ENCODE measurements at places on chromosomes 1 and 21. TPM values are rescaled to one million over a fixed set of nuclear protein-coding genes. Genes with fewer than 3 reads are reported as not detected.

The RPS6KC1 gene
- 28.0 TPM for total RNA-seq

The RIPK4 gene
- 30.3 TPM for total RNA-seq

The CCDC27 gene
- not detected for total RNA-seq

The CYP4A22 gene
- not detected for total RNA-seq

The GPR3 gene
- total RNA-seq, result not detected

The CRNN gene
- total RNA-seq, result not detected

The S100A12 gene
- total RNA-seq, result not detected

The GPR89B gene
- total RNA-seq, result 25.2 TPM

The TDRD5 gene
- 0.40 TPM for total RNA-seq

The SH2D1B gene
- total RNA-seq, result 1.3 TPM

The NEGR1 gene
- 4.7 TPM for total RNA-seq

The LCE1A gene
- total RNA-seq, result not detected

The PRDM16 gene
- total RNA-seq, result 13.2 TPM

The ELAVL4 gene
- total RNA-seq, result 1.8 TPM

The TMEM61 gene
- total RNA-seq, result 10.2 TPM

The NECAP2 gene
- total RNA-seq, result 34.7 TPM

The CDCA8 gene
- 3.8 TPM for total RNA-seq

The CFAP126 gene
- not detected for total RNA-seq

The LEFTY2 gene
- not detected for total RNA-seq

The NUAK2 gene
- 37.0 TPM for total RNA-seq

The RNU1-2 gene
- total RNA-seq, result under 0.01 TPM

The HSF2BP gene
- total RNA-seq, result 0.35 TPM

The CELA3A gene
- not detected for total RNA-seq

The TRIM45 gene
- total RNA-seq, result 28.9 TPM

The ITGB2 gene
- total RNA-seq, result 9.3 TPM

The LORICRIN gene
- total RNA-seq, result not detected

The SPRR5 gene
- total RNA-seq, result not detected

The SEC16B gene
- 147 TPM for total RNA-seq

The BNIPL gene
- total RNA-seq, result 3.6 TPM

The TRNP1 gene
- 1.9 TPM for total RNA-seq

The NHLH1 gene
- not detected for total RNA-seq

The SLC6A17 gene
- total RNA-seq, result not detected

The ANGPTL3 gene
- not detected for total RNA-seq

The CAMSAP2 gene
- 9.2 TPM for total RNA-seq

The TNFRSF8 gene
- total RNA-seq, result not detected

The LCE1B gene
- total RNA-seq, result not detected

The CNIH3 gene
- not detected for total RNA-seq

The KCNJ9 gene
- not detected for total RNA-seq

The AMY2B gene
- 20.3 TPM for total RNA-seq
